ENCODE measurements at places on chromosomes 4 and X.

DNA sequence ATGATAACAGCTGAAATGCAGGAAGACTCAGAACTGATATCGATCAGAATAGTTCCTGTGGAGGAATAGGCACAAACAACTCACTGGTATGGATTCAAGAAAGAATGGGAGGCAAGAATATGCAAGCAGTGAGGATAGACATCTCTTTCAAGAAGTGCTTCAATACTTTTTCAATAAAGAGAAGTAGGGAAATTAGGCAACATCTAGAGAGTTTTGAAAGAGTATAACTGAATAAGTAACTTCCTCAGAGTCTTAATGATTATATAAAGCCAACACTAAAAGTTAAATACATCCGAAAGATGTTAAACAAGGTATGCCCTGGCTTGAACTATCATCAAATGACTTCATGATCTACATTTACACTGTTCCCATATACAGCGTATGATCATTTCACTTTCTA is 1443.0 kb downstream of the PCDH7 start:
- H3K36me3 ChIP-seq: no peaks in the 10 kb centered on the region
- DNase-seq: no peak
- no peak overlapping the region for H3K27ac ChIP-seq
- peaks cover 14% of the 10 kb centered on the region for H3K4me1 ChIP-seq

DNA sequence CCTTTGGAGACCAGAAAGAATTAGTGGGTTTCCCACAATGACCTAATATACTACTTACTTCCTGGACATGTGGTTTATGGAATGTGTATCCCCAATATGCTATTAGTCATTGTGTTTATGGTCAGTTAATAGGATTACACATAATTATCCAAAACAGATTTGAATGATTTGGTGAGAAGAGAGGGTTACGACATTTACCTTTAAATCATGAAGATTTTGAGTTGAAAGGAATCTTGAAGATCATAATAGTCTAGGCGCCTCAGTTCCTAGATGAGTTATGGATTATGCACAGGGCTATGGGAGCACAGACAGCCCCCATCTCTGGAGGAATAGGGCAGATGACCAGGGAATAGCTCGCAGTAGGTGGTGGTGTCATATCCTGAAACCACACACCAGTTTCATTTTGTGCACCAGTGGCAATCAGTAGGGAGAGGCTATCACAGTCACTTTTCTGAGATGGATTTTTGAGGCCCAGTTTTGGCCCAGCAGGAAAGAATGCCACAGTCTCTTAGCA is 61.3 kb downstream of the SEPTIN11 start:
- H3K4me3 ChIP-seq: no peak overlapping the region
- no peaks in the 10 kb centered on the region for H3K27me3 ChIP-seq
- peaks cover 21% of the 10 kb centered on the region for H3K4me1 ChIP-seq
- DNase-seq: no peak
- no peak overlapping the region for H3K27ac ChIP-seq

DNA sequence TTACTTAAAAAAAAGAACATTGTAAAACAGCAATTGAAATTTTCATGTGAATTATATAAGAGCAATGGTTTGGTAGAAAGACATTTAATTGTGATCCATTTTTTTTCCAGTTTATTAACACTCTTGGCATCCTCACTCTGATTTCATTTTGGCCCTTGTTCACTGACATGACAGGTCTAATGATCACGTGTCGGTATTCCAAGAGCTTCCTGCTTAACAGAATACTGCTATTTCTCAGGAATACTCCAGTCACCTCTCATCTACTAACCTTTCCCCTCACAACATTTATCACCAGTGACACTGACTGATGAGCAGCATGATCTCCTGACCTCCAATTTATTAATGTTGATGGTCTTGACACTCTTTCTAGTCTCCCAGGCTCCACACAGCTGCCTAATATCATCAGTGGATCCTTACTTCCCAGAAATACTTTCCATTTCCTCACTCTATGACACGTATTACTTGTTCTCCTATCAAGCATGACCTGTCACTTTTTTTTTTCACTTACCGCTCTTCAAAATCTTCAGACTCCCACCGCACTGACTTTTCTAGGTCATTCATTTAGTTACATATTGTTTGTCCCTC is 847.8 kb upstream of the SLIT2 start:
- no peak overlapping the region for H3K4me3 ChIP-seq
- no peak for DNase-seq
- no peak overlapping the region for H3K27ac ChIP-seq
- no peaks in the 10 kb centered on the region for H3K36me3 ChIP-seq
- no peaks in the 10 kb centered on the region for H3K27me3 ChIP-seq

- H3K27ac ChIP-seq: no peak overlapping the region
- H3K4me1 ChIP-seq: no peaks in the 10 kb centered on the region
- no peak overlapping the region for H3K4me3 ChIP-seq
- H3K27me3 ChIP-seq: no peaks in the 10 kb centered on the region
Measured at GRCh38 chrX:47595716-47596251, 13.5 kb downstream of the TIMP1 start.

DNA sequence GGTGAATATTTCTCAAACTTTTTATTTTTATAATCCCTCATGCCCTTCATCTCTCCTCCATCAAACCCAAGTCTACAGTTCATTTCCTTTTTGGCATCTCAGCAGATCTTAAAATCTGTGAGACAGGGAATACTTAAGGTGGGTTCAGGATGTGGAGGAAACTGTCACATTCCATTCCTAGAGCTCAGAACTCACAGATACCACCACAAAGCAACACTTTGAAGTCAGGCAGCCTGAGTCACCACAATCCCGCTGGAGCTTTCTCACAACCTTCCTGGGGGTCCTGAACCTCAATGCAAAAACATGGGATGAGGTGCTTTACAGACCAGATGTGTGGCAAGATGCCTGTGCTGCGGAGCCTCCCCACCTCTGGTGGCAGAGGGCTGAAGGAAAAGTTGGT is 63.2 kb downstream of the HHIP start:
- DNase-seq: no peak
- H3K4me1 ChIP-seq: no peaks in the 10 kb centered on the region
- no peak overlapping the region for H3K27ac ChIP-seq
- no peak overlapping the region for H3K4me3 ChIP-seq

DNA sequence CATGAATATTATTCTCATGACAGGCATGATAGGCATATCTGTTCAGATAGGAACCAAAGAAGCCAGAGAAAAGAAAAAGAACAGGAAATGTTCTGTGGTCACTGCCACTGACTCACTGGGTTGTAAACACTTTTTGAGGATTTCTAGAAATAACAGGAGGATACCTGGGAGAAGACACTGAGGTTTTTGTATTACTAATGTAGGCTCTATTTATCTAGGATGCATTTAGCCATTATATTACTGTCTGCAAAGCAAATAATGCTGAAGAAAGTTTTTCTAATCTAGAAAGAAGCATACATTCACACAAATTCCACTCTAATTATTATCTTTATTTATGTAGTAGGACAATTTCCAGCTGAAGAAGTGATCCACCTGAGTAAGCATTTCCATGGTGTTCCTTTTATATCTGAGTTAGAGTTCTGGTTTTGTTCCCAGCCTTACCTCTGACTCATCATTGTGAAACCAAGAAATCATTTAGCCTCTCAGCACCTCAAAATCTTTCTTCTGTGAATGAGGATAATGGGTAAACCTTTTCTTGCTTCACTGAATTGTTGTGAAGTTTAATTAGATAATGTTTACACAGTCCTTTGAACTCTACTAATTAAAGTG is 40.2 kb upstream of the EPGN start:
- no peaks in the 10 kb centered on the region for H3K4me1 ChIP-seq
- no peak overlapping the region for H3K4me3 ChIP-seq
- peak; percentile 17 for DNase-seq
- no peaks in the 10 kb centered on the region for H3K36me3 ChIP-seq
- no peak overlapping the region for H3K27ac ChIP-seq

- H3K36me3 ChIP-seq: no peaks in the 10 kb centered on the region
- DNase-seq: no peak
- H3K27me3 ChIP-seq: peaks cover 4% of the 10 kb centered on the region
- H3K4me1 ChIP-seq: peaks cover 15% of the 10 kb centered on the region
- no peak overlapping the region for H3K27ac ChIP-seq
Measured at GRCh38 chrX:100673397-100673953, 29.5 kb downstream of the SRPX2 start.

DNA sequence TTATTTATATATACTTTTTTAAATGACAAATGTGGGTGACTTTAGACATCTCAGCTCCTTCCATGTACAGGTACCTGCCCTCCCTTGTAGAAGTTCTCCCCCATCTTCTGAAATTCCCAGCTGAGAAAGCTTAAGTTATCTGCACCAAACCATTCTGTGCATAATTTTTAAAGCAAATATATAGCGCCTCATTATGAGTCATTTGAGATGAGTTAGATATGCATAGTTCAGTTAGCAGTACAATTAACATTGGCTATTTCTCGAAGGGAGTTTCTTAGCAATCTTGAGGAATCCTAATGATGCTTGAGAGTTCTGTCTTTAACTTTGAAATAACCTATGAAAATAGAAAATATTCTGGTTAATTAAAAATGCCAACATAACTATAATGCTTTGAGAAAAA is 19.4 kb upstream of the UFSP2 start:
- peaks cover 7% of the 10 kb centered on the region for H3K27me3 ChIP-seq
- H3K4me3 ChIP-seq: no peak overlapping the region
- no peak for DNase-seq
- no peak overlapping the region for H3K27ac ChIP-seq

DNA sequence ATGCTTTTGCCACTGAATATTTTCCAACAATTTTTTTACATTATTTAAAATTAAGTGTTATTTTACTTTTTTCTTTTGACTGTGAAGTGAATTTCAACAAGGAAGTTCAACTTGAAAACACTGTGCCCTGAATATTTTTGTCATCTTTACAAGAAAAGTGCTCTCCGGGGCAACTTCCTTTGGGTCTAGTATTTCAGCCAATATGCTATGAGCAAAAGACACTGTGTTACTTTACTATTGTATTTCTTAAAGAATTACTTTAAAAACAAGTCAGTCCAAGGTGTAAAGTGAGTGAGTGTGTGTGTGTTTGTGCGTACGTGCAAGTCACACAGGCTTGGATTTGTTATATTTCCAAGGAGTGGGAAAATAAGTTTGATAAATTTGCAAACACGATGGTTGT is 7.6 kb upstream of the USP53 start:
- no peak overlapping the region for H3K27ac ChIP-seq
- no peak overlapping the region for H3K4me3 ChIP-seq
- no peak for DNase-seq
- H3K4me1 ChIP-seq: peaks cover 37% of the 10 kb centered on the region

- no peaks in the 10 kb centered on the region for H3K36me3 ChIP-seq
- no peak for DNase-seq
- no peaks in the 10 kb centered on the region for H3K27me3 ChIP-seq
- H3K4me1 ChIP-seq: no peaks in the 10 kb centered on the region
Measured at GRCh38 chrX:85561231-85561630, 181.8 kb upstream of the POF1B start.

GRCh38 chr4:40323866-40324265 is 11.3 kb upstream of the CHRNA9 start:
- H3K4me1 ChIP-seq: peaks cover 21% of the 10 kb centered on the region
- no peak overlapping the region for H3K27ac ChIP-seq

DNA sequence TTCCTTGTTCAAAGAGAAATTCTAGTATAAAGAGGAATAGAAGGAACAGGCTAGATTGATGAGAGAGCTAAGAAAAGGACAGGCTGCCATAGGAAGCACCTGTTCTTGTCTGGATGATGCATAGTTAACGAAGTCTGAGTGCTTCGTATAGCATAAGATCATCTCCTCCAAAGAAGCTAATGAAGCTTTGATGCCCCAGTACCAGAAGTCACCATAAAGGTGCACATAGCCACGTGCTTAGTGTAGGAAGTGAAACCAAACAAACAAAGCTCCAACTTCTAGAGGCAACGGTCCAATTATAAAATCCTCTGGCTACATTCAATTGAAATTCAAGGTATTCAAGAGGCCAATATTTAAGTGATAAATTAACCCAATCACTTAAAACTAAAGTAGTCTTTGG is 31.0 kb downstream of the AFAP1 start:
- no peak overlapping the region for H3K4me3 ChIP-seq
- no peaks in the 10 kb centered on the region for H3K4me1 ChIP-seq
- H3K27me3 ChIP-seq: peaks cover 9% of the 10 kb centered on the region
- DNase-seq: no peak

DNA sequence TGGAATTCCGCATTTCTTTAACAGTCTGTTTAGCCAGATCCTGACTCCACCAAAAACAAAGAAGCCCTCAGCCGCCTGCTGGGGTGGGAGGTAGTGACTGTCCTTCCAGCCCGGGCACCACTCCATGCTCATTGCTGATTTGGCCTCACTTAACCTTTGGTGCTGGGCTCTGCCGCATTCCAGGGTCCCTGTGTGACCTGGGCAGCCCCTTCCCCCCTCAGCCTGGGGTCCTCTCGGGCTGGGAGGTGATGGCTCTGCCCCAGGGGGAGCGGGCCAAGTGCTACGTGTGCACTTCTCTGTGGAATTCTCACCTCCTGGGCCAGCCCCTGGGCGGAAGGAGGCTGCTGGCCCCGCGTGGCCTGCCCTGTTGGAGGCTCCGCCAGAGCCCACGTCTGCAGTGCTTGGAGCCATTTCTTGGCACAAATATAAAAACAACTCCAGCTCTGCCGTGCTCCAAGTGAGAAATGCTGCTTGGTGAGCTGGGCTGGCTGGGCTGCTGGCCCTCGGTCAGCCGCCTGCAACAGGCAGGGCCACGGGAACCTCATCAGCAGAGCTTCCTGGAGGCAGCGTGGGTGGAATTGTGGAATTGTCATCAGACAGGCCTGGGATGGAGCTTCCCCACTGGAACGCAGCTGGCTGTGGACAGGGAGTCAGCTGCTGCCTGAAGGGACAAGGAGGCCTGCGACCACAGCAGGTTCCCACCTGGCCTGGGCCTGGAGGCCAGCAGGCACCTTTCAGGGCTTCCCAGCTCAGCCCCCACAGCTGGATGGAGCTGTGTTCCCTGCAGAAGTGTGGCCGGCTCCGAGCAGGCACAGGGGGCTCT is 66.0 kb downstream of the TRMT44 start:
- no peaks in the 10 kb centered on the region for H3K36me3 ChIP-seq
- H3K27ac ChIP-seq: no peak overlapping the region
- DNase-seq: no peak
- no peak overlapping the region for H3K4me3 ChIP-seq
- H3K27me3 ChIP-seq: no peaks in the 10 kb centered on the region

DNA sequence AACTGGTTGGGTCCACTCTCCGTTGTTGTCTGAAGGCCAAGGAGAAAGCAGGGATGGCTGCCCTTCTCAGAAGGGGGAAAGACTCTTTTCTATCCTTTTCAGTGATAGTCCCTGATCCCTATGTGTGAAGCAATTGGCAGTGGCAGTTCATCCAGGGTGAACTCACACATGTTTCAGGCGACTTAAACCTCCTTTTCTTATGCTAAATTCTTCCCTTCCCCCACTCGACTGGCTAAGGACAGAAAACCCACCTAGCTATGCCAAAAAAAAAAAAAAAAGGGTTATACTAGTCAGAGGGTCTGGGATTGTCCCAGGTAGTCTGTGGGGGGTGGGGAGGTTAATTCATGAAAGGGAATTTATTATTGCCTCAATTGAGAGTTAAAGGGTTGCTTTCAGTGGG is 12.2 kb upstream of the ZNF280C start:
- no peak for DNase-seq
- H3K36me3 ChIP-seq: no peaks in the 10 kb centered on the region
- no peak overlapping the region for H3K27ac ChIP-seq
- no peak overlapping the region for H3K4me3 ChIP-seq
- no peaks in the 10 kb centered on the region for H3K27me3 ChIP-seq

GRCh38 chr4:184448821-184449220 is 25.5 kb downstream of the IRF2 start:
- no peaks in the 10 kb centered on the region for H3K36me3 ChIP-seq
- H3K27ac ChIP-seq: peak overlapping the region; percentile 76
- no peak for DNase-seq
- peak overlapping the region; percentile 32 for H3K4me3 ChIP-seq
- H3K27me3 ChIP-seq: no peaks in the 10 kb centered on the region
